Glutamatergic neuron (in vitro differentiated cells): ENCODE measurements at places on chromosomes 5 and 9.

- H3K4me3 ChIP-seq: no peak overlapping the region
- peaks cover 15% of the 10 kb centered on the region for H3K36me3 ChIP-seq
- DNase-seq: no peak
- H3K4me1 ChIP-seq: peaks cover under 1% of the 10 kb centered on the region
- H3K27me3 ChIP-seq: peaks cover 3% of the 10 kb centered on the region
Observed at GRCh38 chr9:135512241-135512603, 9.0 kb upstream of the LCN1 start.

GRCh38 chr9:11158676-11159075 lies 545.9 kb upstream of the PTPRD start:
- H3K4me1 ChIP-seq: no peaks in the 10 kb centered on the region
- H3K4me3 ChIP-seq: no peak overlapping the region
- no peak overlapping the region for H3K27ac ChIP-seq
- H3K36me3 ChIP-seq: no peaks in the 10 kb centered on the region

GRCh38 chr5:77210091-77210963 lies at the start of gene PDE8B:
TSS of gene PDE8B (plus strand) at chr5:77210680. CDS start at chr5:77210926, 246 bp downstream.
- H3K36me3 ChIP-seq: peaks cover 4% of the 10 kb centered on the region
- peaks cover 30% of the 10 kb centered on the region for H3K27me3 ChIP-seq
- DNase-seq: no peak
- H3K4me1 ChIP-seq: peaks cover 22% of the 10 kb centered on the region
- peak within 1 kb of the TSS; percentile 74 for H3K4me3 ChIP-seq

- peaks cover 4% of the 10 kb centered on the region for H3K4me1 ChIP-seq
- no peak for DNase-seq
- H3K27ac ChIP-seq: peak overlapping the region; percentile 41
Observed at GRCh38 chr5:125597338-125597737, 825.9 kb upstream of the GRAMD2B start.

DNA sequence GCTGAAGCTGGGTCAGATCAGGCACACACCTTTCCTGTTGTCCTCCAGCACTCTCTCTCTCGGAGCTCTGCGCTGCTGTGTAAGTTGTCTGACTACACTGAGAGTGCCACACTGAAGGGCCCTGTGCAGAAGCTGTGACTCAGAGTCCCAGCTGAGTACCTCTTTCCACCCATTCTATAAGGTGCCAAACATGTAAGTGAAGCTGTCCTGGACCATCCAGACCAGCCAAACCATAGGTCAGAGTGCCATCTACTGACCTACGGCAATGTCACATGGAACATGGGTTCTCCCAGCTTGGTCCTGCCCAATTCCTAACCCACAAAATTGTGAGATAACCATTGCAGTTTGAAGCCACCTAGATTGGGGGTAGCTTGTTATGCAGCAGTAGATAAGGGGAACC lies 68.2 kb downstream of the ADCY2 start:
- no peaks in the 10 kb centered on the region for H3K4me1 ChIP-seq
- no peaks in the 10 kb centered on the region for H3K27me3 ChIP-seq
- H3K4me3 ChIP-seq: no peak overlapping the region
- H3K27ac ChIP-seq: no peak overlapping the region
- H3K36me3 ChIP-seq: no peaks in the 10 kb centered on the region
- DNase-seq: no peak

DNA sequence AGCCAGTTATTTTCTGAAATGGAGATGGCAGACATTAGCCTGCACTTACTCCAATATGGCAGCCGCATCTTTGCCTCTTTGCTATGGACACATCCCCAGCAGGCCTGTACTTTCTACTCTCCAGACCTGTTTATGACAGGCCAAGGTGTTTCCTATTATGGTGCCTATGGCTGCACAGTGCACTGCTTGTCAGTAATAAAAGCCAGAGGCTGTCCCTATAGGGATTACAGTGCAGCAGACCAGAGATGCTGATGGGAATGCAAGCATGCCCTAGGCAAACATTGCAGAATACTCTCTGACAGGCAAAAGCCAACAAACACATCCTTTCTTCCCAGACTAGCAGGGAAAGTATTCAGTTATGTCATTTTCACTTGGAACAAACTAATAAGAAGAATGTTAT lies 442.9 kb downstream of the RAB3C start:
- no peaks in the 10 kb centered on the region for H3K36me3 ChIP-seq
- DNase-seq: no peak
- H3K27me3 ChIP-seq: no peaks in the 10 kb centered on the region

- H3K4me1 ChIP-seq: no peaks in the 10 kb centered on the region
- no peak overlapping the region for H3K27ac ChIP-seq
- no peak for DNase-seq
- no peak overlapping the region for H3K4me3 ChIP-seq
- H3K36me3 ChIP-seq: no peaks in the 10 kb centered on the region
Observed at GRCh38 chr9:18488886-18489285, 14.9 kb downstream of the ADAMTSL1 start.

GRCh38 chr9:128007566-128008138 lies 26.9 kb upstream of the EEIG1 start:
- no peak overlapping the region for H3K4me3 ChIP-seq
- no peak overlapping the region for H3K27ac ChIP-seq
- H3K27me3 ChIP-seq: no peaks in the 10 kb centered on the region
- H3K36me3 ChIP-seq: peaks cover 5% of the 10 kb centered on the region
- DNase-seq: no peak

- H3K27me3 ChIP-seq: peaks cover 1% of the 10 kb centered on the region
- DNase-seq: peak; percentile 72
- no peak overlapping the region for H3K4me3 ChIP-seq
- no peak overlapping the region for H3K27ac ChIP-seq
- peaks cover 2% of the 10 kb centered on the region for H3K4me1 ChIP-seq
Observed at GRCh38 chr5:152349683-152350526, 55.2 kb downstream of the NMUR2 start.

DNA sequence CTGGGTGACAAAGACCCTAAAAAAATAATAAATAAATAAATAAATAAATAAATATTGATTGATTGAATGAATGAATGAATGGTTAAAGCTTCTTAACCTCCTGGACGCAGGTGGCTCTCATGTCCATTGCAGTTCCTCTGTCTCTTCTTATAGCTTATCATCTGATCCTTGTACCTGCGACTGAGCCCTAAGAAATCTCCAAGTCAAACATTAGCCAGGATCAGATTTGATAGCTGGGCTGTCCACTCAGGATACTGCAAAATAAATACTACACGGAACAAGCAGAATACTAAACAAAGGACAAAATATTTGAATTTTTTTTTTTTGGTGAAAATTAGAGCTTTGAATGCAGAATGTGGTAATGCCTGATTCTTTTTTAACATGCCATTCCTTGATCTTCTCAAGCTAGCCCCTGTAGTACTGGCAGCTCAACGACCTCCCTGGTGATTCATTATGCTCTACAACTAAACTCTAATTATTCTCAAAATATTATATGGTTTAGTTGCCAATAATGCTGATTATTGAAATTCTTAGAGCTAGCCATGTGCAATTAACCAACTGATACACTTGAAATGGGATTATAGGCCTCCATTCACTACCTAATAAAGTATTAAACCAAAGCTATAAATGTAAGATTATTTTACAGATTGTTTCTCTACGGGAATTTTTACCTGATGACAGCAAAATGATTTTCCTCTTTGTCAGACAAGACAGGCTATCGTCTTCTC lies 9.9 kb upstream of the TMEM245 start:
- H3K4me1 ChIP-seq: no peaks in the 10 kb centered on the region
- H3K4me3 ChIP-seq: no peak overlapping the region
- H3K27me3 ChIP-seq: peaks cover 2% of the 10 kb centered on the region
- H3K36me3 ChIP-seq: no peaks in the 10 kb centered on the region
- no peak overlapping the region for H3K27ac ChIP-seq

- H3K36me3 ChIP-seq: no peaks in the 10 kb centered on the region
- DNase-seq: no peak
- no peak overlapping the region for H3K27ac ChIP-seq
- H3K27me3 ChIP-seq: no peaks in the 10 kb centered on the region
- peaks cover 9% of the 10 kb centered on the region for H3K4me1 ChIP-seq
Observed at GRCh38 chr9:68492806-68493205, 47.9 kb downstream of the TMEM252 start.

DNA sequence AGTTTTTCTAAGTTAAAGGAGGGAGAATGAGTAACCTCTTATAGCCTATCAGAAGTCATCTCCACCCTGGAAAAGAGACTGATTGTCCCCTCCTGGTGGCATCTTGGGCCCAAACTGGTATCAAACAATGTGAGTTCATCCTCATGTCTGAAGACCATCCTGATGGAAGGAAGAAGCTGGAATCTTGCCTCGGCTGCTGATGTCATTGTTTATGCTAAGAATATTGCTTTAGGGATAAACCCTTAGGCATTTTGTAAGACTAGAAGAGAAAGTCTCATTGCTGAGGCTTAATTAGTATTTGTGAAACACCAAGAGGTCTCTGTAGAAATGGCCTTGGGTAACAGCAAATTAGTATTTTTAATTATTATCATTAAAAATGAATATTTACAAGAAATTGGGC lies 65.7 kb upstream of the KCNN2 start:
- H3K27me3 ChIP-seq: no peaks in the 10 kb centered on the region
- H3K27ac ChIP-seq: no peak overlapping the region
- H3K4me1 ChIP-seq: no peaks in the 10 kb centered on the region
- no peak overlapping the region for H3K4me3 ChIP-seq

DNA sequence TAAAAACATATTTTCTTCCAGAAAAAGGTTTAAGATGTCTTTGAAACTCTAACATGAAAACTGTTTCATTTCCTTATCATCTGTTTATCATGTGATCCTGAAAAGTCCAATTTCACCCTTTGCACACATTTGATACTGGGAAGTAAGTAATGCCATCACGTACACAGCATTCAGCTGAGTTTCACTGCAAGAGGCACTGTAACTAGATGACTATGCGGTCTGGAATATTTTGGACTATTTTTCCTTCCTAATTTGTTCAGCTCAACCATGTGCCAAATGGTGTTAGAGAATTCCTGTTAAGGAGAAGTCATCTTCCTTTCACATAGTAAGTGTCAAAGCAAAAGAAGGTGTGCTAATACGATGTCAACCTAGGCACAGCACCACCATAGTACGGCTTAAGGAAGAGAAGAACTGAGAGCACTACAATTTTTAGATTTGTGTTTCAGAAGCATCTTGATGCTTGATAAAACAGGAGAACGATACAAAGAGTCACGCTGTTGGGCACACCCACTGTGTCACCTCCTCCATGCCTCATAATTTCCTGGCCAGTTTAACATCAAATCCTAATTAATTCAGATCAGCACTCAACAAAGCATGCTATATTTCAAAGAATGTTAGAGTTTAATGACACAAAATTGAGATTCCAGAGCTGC lies 77.5 kb downstream of the GNAQ start:
- peak overlapping the region; percentile 26 for H3K27ac ChIP-seq
- H3K27me3 ChIP-seq: no peaks in the 10 kb centered on the region
- peaks cover 41% of the 10 kb centered on the region for H3K4me1 ChIP-seq
- peak overlapping the region; percentile 49 for H3K4me3 ChIP-seq

- no peak overlapping the region for H3K4me3 ChIP-seq
- DNase-seq: no peak
- no peaks in the 10 kb centered on the region for H3K4me1 ChIP-seq
- peaks cover 2% of the 10 kb centered on the region for H3K27me3 ChIP-seq
- H3K36me3 ChIP-seq: no peaks in the 10 kb centered on the region
Observed at GRCh38 chr5:176517053-176517661, 20.0 kb downstream of the RNF44 start.

- H3K27ac ChIP-seq: no peak overlapping the region
- no peaks in the 10 kb centered on the region for H3K4me1 ChIP-seq
- no peak overlapping the region for H3K4me3 ChIP-seq
- peaks cover 6% of the 10 kb centered on the region for H3K36me3 ChIP-seq
Observed at GRCh38 chr5:175377816-175378215, 66.2 kb downstream of the DRD1 start.

DNA sequence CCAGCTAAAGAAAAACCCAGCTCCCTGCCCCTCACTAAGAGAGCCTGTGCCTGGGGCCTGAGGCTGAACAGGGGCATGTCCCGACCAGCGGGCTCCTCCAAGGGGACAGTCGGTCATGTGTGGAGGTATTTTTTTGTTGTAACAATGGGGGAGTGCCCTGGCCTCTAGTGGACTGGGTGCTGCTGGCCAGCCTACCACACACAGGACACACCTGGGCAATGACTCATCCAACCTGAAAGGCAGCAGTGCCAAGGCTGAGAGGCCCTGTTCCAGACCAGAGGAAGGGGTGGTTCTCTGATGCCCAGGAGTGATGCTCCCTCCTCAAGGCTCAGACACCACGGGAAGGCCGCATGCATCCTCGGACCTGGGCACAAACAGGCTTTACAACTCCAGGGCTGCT lies 181.5 kb downstream of the OLFM1 start:
- no peaks in the 10 kb centered on the region for H3K36me3 ChIP-seq
- H3K4me1 ChIP-seq: peaks cover 54% of the 10 kb centered on the region
- H3K27me3 ChIP-seq: peaks cover 18% of the 10 kb centered on the region
- no peak for DNase-seq

GRCh38 chr5:43410414-43410813 lies 1.8 kb downstream of the CCL28 start:
- DNase-seq: no peak
- H3K4me1 ChIP-seq: no peaks in the 10 kb centered on the region
- no peaks in the 10 kb centered on the region for H3K27me3 ChIP-seq
- H3K36me3 ChIP-seq: no peaks in the 10 kb centered on the region
- H3K4me3 ChIP-seq: no peak overlapping the region
- H3K27ac ChIP-seq: no peak overlapping the region

DNA sequence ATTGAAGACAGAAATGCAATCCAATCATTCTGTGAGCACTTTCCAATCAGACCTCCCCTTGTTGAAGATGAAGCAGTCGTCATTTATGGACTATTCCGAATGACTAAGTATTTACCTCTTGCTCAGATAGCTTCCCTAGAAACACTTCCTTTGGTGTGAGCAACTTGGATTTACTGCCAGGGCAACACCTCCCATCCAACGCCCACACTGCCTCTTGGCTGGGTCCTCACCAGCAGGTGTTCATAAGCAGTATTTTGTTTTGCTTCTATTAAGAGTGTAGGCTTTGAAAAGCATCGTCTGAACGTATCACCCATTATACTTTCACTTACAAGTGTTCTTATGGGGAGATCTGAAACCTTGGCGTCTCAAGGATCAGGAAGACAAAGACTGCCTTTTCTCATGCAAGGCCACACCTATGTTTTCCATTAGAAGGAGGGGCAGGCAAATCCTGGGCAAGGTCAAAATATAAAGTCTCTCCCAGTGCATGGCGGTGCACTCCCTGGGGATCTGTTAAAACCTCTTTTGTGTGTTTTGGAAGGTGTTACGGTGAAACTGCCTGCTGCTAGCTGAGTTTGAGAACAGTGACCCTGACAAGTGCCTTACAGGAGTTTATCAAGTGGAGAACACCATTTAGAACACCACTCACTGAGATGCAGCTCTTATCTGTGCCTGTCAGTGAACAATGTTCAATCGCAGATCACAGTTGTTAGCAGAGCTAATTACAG lies 10.6 kb upstream of the MARCHF3 start:
- no peak overlapping the region for H3K27ac ChIP-seq
- H3K4me1 ChIP-seq: peaks cover 3% of the 10 kb centered on the region
- no peak overlapping the region for H3K4me3 ChIP-seq
- DNase-seq: no peak

DNA sequence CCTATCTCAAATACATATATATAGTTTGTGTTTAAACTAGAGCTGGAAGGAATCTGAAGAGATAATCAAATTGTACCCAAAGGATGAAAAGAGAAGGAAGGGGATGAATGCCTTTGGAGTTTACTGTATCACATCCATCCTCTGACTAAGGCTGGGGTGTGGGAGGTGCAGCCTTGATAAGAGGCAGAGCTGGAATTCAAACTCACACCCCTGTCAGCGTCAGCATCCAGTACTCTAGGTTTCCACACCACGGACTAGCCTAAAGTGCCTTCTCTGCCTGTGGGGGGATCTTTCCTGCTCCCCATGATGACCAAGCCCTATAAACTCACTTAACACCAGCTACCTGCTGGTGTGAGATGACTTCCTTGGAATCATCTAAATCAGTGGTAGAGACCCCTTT lies 48.1 kb downstream of the EPB41L4B start:
- DNase-seq: no peak
- no peaks in the 10 kb centered on the region for H3K36me3 ChIP-seq
- peaks cover 8% of the 10 kb centered on the region for H3K4me1 ChIP-seq
- no peaks in the 10 kb centered on the region for H3K27me3 ChIP-seq
- no peak overlapping the region for H3K4me3 ChIP-seq
